ENCODE measurements at places on chromosomes 16 and 17. TPM values are rescaled to one million over a fixed set of nuclear protein-coding genes. Genes with fewer than 3 reads are reported as not detected.

Gene SLC38A8
- 0.33 TPM for polyA plus RNA-seq

Gene MEIOB
- 0.34 TPM for polyA plus RNA-seq

Gene AIPL1
- polyA plus RNA-seq = not detected

Gene CPHXL2
- polyA plus RNA-seq = 0.03 TPM

Gene TBC1D26
- 0.21 TPM for polyA plus RNA-seq

Gene CDC6
- polyA plus RNA-seq = 3.8 TPM

Gene RPRML
- polyA plus RNA-seq = 0.10 TPM

Gene AARSD1
- 39.4 TPM for polyA plus RNA-seq

Gene KRTAP1-5
- polyA plus RNA-seq = not detected

Gene ATP2A3
- 83.0 TPM for polyA plus RNA-seq

Gene SMIM36
- not detected for polyA plus RNA-seq

Gene RUNDC3A
- polyA plus RNA-seq = 6.8 TPM
